Fibroblast of villous mesenchyme (primary cell): ENCODE measurements at places on chromosomes 5 and 9. TPM values are rescaled to one million over a fixed set of nuclear protein-coding genes. Genes with fewer than 3 reads are reported as not detected.

Gene PCDHA12
- under 0.01 TPM in 2 replicates for total RNA-seq

Gene TMEM174
- total RNA-seq = not detected in 2 replicates

Gene C5orf52
- total RNA-seq = not detected in 2 replicates

Gene POC5
- total RNA-seq = 10.6 and 15.5 TPM in 2 replicates

Gene IL11RA
- total RNA-seq = 8.2 and 14.8 TPM in 2 replicates

Gene ERBIN
- total RNA-seq = 132 and 233 TPM in 2 replicates

Gene SKIC3
- total RNA-seq = 144 and 191 TPM in 2 replicates

Gene CBY3
- 0.32 TPM in 1 of 2 replicates, not detected in the other for total RNA-seq

Gene F2RL2
- 29.8 and 43.2 TPM in 2 replicates for total RNA-seq

Gene C5orf63
- 1.3 and 1.6 TPM in 2 replicates for total RNA-seq

Gene EFNA5
- 3.2 and 6.5 TPM in 2 replicates for total RNA-seq

Gene TNFSF8
- not detected in 2 replicates for total RNA-seq

Gene SRP19
- 56.7 and 84.6 TPM in 2 replicates for total RNA-seq

Gene ANGPTL2
- total RNA-seq = 19.9 and 37.4 TPM in 2 replicates

Gene PCDHB9
- total RNA-seq = under 0.01 and 0.64 TPM in 2 replicates

Gene ACTBL2
- 0.43 and 0.97 TPM in 2 replicates for total RNA-seq

Gene IL13
- total RNA-seq = not detected in 2 replicates

Gene CCDC180
- total RNA-seq = 3.0 and 3.9 TPM in 2 replicates

Gene GGTA1
- not detected in 2 replicates for total RNA-seq
